ENCODE measurements at places on chromosomes 11 and 22. TPM values are rescaled to one million over a fixed set of nuclear protein-coding genes. Genes with fewer than 3 reads are reported as not detected.

The KDM4D gene
- total RNA-seq, result 0.70 TPM

The FIBP gene
- total RNA-seq, result 75.1 TPM

The MMP12 gene
- total RNA-seq, result not detected

The PIWIL4 gene
- 1.5 TPM for total RNA-seq

The XRRA1 gene
- 20.8 TPM for total RNA-seq

The C22orf42 gene
- not detected for total RNA-seq

- DNase-seq, result peak; percentile 7
These were observed 58.3 kb downstream of the MRTFA start for GRCh38 chr22:40578171-40578570.

GRCh38 chr11:125951731-125952130, 5.9 kb downstream of the VSIG10L2 start:
- no peak for DNase-seq

GRCh38 chr11:74551754-74552145, 40.6 kb upstream of the POLD3 start:
- DNase-seq, result no peak

DNA sequence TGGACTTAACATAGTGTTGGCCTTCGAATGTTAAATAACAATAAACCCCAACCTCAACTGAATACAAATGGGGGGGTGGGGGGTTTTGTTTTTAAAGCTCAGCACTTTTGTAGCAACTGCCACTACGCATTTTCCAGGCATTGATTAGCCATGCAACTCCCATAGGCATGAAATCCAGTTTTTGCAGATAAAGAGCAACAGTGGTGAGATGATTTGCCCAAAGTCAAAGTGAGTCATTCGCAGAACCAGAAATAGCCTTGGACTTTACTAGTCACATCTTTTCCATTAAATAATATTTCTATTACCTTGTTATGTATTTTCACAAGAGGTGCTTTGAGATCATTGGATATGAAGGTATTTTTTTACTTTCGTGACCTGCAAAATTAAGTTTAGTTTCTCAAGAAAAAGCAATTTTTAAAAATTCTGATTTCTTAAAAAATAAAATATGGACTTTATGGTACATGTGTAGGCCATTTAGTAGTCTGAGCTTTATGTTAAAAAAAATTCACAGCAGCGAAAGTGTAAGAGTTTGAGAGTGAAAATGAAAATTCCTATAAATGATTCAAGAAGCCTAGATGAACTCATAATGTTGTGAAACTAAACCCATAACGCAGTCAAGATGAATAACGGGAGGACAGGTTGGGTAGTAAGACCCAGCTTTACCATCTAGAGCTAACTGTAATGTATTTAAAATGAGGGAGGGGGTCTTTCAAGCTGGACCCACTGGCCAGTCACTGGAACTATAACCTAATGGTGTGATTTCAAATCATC, 1.9 kb upstream of the PHF21A start:
- no peak for DNase-seq

- DNase-seq, result no peak
These were observed 5.5 kb upstream of the IGSF22 start for GRCh38 chr11:18731441-18731840.

DNA sequence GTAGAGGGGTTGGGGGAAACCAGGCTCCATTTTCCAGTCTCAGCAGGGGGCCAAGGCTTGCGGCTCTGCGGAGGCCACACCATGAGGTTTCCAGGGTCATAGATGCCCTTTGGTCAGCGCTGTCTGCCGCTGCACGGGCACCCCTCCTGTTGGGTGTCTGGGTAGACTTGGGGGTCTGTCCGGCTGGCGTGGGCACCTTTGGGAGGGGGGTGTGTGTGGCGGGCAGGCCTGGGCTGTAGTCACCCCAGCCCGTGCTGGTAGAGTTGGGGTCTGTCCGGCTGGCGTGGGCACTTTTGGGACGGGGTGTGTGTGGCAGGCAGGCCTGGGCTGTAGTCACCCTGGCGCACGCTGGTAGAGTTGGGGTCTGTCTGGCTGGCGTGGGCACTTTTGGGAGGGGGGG, 18.6 kb downstream of the LSP1 start:
- DNase-seq, result no peak

- no peak for DNase-seq
These were observed 29.4 kb upstream of the RRAS2 start for GRCh38 chr11:14388352-14388751.

- no peak for DNase-seq
These were observed 76.9 kb upstream of the EED start for GRCh38 chr11:86167499-86168164.

DNA sequence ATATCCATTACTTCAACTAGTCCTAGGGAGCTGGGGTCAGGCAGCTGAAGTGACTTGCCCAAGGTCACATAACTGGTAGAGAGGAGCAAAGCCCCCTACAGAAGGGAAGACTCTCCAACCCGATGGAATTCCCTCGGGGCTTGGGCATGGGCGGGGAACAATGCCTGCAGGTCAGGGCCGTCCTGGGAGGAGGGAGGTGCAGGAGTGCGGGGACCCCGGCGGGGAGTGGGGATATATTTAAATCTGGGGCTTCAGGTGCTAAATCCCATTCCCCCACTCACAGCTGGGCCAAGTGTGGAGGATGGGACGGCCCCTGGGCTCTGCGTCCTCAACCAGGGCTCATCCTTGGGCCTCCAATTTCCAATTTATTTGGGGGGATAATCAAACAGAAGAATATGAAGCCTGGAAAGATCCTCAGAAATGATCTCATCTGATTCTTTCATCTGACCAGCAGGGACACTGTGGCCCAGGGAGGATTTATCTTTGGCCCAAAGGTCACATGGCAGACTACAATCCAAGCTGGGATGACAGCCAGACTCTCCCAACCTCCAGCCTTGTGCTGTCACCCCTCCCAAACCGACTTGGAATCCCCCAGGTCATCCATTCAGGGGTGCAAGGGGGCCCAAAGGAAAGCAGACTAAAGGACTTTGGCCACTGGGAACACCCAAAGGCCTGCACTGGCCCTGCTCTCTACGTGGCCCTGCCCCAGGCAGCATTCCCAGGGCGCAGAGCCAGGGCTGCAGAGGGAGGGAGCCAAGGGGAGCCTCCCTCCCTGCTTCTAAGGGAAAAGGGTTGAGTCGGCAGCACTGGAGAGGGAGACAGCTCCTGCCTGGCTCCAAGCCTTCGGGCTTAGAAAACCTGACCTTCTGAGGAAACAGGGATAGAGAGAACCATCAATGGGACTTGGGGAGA, 8.7 kb upstream of the C1QTNF6 start:
- DNase-seq, result no peak

DNA sequence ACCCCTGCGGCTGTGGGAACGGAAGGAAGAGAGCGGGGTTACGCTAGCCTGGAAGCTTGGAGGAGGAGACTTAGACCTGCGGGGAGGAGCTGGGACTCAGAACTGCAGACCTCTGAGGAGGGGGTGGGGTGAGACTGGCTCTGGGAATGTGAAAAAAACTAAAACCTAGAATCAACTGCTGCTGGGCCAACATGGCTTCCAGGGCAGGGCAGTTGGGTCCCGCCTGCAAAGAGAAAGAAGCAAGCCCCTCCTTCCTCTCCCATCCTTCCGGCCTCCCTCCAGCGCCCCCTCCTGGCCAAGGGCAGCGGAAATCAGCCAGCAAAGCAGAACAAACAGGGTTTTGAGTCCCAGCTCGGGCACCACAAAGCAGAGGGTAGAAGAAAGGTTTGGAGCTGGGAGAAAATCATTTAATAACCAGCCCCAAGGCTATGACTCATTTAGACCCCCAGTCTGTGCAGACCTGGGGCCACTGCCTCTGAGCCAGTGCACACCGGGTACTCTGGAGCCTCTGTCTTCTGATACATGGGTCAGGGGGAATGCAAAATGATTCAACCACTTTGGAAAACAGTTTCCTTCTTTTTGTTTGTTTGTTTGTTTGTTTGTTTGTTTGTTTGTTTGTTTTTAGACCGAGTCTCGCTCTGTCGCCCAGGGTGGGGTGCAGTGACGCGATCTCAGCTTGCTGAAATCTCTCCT, 7.3 kb upstream of the NCF4 start:
- DNase-seq, result peak; percentile 88

DNA sequence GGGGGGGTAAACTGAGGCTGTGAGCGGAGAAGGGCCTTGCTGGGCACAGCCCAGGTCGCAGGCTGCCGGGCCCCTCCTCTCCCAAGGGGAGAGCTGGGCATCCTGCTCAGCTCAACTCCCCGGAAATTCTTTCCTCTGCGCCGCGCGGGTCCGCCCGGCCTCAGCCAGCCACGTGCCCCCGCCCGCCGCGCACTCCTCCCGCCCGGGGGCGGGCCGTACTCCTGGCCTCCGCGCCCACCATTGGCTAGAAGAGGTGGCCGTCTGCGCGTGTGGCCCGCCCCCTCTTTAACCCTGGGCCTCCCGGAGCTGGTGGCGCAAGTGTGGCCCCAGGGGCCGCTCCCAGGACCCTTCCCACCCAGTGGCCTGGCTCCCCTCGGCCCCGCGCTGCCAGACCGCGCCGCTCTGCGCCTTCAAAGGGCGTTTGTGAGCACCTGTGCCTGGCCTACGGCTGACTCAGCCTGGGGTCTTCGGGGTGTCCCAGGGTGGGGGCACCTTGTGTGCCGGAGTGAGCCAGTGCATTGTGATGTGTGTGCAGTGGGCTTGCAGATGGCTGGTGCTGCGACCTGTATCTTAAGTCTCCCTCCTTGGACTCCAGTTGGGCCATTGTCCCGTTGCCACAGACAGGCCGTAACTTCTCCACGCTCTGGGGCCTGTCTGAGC, 2.0 kb downstream of the MRGPRF start:
- no peak for DNase-seq

GRCh38 chr22:22933807-22934542, 46.4 kb downstream of the IGLL5 start:
- no peak for DNase-seq

- no peak for DNase-seq
These were observed 44.5 kb downstream of the TRIOBP start for GRCh38 chr22:37741312-37741795.

DNA sequence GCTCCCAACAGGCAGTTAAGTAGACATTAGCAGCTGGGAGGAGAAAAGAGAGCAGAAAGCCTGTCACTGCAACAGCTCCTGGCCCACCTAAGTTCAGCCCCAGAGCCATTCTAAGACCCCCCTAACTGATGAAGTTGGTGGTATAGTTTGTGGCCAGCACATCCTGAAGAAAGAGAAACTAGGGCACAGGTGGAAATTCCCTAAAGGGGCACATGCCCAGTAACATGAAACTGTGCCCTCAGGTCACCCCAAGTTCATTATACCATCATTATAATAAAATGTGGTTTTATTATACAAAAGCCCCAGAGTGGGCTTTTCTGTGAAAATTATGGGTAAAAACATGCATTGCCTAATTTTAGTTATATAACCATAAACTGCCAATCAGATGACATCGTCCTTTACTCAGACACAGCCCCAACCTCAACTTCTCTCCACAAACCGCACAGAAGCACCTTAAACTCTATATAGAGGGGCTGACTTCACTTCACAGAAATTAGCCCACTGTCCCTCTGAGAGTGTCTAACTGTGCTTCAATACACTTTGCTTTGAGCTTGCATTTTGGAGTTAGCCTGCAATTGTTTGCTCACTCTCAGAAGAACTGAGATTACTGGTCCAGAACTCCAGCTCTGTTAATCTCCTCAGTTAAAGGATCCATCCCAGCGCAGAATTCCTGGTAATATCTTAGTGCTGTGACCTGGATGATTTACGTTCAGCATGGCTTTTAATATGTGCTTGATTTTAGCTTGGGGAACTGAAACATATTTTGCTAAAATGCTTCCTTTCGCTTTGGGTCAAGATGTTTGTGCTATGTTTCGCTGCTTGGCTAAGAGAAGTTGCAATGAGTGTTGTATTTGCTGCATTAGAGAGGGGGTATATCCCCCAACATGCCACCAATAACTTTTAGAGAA, 1.8 kb upstream of the APOL3 start:
- DNase-seq, result peak; percentile 37

DNA sequence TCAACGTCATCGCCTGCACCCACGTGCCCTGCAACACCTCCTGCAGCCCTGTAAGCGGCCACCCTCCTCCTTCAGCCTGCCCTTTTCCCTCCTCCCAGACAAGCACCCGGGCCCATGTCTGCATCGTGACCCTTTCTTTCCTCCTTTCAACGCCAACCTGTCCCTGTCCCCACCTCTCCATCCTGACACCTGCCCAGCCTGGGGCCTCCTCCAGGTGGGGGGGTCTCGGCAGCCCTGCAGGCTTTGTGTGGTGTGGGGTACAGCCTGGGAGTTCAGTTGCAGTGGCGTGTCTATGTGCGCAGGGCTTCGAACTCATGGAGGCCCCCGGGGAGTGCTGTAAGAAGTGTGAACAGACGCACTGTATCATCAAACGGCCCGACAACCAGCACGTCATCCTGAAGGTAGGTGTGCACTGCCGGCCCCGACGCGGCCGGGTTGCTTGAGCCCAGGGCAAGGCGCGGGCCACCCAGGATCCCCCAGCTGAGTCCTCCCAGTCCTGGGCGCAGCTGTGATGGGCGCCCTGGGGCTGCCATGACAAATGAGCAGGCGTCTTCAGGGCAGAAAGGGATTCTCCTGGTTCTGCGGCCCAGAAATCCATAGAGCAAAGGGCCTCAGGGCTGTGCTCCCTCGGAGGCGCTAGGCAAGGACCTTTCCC, 33.7 kb downstream of the MUC2 start:
- DNase-seq, result no peak
